A549 (cell line): ENCODE measurements at places on chromosomes 1 and 21. TPM values are rescaled to one million over a fixed set of nuclear protein-coding genes. Genes with fewer than 3 reads are reported as not detected.

DNA sequence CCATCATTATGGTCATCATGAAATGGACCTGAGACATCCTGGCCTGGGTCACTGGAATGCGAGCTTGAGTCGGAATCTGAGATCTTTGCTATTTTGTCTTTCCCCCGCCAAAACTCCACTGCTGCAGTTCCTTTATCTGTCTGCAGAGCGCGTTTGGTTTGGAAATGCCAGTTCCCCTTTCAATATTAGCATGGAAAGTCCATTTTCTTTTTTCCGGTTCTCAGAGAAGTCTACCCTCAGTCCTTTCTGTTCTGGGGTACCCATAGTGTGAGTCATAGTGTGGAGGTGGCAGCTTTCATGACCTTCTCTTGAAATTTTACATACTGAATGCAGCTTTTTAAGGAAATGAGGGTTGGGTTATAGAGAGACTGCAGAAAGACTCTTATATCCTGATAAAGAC, 14.6 kb downstream of the CACNA1E start:
- DNase-seq: no peak

GRCh38 chr1:4702932-4703331, 48.5 kb downstream of the AJAP1 start:
- no peak for DNase-seq

GRCh38 chr1:169572187-169572586, 14.1 kb downstream of the F5 start:
- DNase-seq: no peak

DNA sequence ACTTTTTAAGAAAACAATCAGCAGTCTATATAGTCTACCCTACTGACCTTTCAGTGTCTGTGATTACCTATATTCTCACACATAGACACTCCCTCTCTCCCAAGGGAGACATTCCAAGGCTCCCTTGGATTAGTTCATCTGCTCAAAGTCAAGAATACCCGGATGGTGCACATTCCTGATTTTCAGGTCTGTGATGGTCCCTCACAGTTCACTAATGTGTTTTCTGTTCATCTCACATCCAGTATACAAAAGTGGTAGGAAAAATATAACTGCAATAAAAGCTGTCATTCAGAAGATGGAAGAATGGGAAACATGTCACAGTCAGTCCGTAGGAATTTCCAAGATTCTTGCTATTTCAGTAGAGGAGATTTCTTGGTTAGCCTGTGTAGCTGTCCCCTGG, 224.1 kb upstream of the CACYBP start:
- DNase-seq: no peak

DNA sequence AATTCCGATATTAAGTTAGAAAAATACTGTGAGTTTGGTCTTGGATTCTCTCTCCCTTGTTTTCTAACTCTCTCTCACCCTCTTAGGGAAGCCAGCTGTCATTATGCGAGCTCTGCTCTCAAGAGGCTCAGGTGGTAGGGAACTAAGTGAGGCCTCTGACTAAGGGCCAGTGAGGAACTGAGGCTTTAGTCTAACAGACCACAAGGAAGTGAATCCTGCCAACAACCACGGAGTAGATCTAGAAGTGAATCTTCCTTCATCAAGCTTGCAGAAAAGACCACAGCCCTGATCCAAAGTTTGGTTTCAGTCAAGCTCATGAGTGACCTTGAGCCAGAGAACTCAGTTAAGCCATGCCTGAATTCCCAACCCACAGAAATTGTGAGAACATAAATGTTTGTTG, 180.1 kb upstream of the PRMT6 start:
- DNase-seq: no peak

GRCh38 chr1:46027788-46028573, 104.4 kb downstream of the PIK3R3 start:
- DNase-seq: no peak

DNA sequence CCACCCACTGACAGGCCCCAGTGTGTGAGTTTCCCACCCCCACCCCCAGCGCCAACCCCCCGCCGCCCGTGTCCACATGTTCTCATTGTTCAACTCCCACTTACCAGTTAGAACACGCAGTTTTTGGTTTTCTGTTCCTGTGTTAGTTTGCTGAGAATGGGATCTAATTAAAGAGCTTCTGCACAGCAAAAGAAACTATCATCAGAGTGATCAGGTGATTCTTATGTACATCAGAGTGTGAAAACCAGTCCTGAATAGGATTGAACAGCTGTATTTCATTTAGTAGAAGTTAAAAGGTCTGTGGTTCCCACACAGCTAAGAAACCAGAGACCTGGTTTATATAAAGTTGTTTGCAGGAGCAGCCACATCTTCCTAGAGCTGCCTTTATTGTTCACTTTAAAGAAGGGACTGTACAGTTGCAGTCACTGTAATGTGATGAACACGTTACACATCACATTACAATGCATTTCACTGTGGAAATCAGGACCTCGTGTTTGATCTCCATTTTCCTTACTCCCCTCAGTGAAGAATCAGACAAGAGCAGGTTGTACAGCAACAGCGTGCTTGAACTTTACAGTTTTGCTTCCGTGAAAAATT, 1.2 kb downstream of the GBP6 start:
- no peak for DNase-seq

GRCh38 chr1:12098786-12099185, 35.7 kb downstream of the TNFRSF8 start:
- no peak for DNase-seq

DNA sequence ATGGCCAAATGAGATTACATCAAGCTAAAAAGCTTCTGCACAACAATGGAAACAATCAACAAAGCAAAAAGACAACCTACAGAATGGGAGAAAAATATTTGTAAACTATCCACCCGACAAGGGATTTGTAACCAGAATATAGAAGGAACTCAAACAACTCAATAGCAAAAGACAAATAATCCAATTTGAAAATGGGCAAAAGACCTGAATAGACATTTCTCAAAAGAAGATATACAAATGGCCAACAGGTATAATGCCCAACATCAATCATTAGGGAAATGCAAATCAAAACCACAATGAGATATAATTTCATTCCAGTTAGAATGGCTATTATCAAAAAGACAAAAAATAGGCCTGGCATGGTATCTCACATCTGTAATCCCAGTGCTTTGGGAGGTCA, 140.0 kb downstream of the GLUL start:
- no peak for DNase-seq

DNA sequence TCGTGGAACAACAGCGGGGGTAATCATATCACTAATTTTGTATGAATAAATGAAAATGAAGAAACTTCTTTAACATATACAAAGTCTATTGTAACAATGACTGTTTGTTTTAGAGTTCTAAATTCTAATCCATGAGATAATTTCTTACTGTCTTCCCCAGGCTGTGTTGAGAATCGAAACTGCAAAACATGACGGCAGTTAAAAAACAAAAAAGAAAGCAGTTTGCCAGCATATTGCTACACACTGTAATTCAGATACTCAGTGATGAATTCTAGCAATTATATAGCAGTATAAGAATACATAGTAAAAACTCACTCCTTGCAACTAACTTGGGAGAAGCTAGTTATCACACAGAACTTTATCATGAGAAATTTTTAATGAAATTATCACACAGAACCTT, 22.1 kb downstream of the INSL5 start:
- DNase-seq: no peak

DNA sequence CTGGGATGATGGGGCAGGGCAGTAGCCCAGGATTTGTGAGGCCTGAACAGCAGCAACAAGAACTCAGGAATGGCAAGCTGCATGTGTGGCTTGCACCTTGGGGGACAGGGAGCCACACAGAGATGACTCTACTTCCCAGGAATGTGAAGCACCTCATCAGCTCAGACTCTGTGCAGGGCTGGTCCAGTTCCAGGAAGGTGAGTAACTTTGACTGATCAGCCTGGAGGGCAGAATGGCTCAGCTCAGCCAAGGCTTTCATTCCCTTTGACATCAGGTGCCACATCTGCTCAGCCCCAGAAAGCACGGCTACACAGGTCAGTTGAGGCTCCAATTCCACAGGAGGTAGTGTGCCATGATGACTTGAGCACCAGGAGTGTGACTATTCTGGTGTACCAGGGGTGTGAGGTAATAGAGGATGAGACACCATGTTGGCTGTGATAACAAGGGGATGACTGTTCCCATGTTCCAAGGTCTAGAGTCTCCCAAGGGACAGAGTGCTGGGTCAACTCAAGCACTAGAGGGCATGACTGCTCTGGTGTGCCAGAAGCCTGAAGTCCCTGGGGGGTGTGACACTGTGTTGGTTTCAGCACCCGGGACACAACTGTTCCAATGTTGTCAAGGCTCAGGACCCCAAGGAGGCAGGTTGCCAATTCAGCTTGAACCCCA, 625.8 kb upstream of the ADGRL2 start:
- DNase-seq: no peak

DNA sequence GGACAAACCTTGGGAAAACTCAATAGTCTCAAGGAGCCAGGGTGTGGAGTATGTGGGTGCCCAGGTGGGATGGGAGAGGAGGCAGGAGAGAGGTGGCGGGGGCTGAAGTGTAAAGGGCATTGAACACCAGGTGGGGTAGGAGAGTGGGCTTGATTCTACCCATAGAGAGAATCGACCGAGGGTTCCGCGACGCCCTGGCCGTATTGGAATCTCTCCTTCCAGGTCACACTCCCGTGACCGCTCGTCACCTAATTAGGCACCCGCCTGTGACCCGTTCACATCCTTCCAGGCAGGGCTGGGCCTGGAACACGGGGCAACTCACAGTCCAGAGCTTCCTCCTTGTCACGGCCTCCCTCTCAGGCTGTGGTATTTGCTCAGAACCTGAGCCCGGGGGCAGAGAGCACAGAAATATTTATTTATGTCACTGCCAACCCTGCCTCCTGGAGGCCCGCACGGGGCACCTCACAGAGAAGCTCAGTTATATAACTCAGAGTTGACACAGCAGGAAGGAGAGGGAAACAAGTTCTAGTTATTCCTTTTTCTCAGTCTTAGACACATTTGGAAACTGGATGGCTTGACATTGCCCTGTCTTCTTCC, 12.0 kb downstream of the NCMAP start:
- peak; percentile 36 for DNase-seq

DNA sequence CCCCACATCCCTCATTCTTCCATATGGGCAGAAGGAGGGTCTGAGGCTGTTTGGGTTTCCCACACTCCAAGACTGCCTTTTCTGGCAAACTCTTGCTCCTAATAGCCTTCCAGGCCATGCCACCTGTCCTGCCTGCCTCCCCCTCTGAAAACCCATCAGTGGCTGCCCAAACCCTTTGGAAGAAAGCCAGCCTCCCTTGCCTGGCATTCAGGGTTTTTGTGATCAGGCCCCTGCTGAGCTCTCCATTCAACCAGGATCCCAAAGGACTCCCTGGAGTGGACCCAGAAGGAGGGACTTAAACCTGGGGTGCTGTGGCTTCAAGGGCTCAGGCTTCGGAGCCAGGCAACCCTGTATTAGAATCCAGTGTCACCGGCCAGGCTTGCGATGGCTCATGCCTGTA, 4.2 kb upstream of the GUCA2A start:
- no peak for DNase-seq

DNA sequence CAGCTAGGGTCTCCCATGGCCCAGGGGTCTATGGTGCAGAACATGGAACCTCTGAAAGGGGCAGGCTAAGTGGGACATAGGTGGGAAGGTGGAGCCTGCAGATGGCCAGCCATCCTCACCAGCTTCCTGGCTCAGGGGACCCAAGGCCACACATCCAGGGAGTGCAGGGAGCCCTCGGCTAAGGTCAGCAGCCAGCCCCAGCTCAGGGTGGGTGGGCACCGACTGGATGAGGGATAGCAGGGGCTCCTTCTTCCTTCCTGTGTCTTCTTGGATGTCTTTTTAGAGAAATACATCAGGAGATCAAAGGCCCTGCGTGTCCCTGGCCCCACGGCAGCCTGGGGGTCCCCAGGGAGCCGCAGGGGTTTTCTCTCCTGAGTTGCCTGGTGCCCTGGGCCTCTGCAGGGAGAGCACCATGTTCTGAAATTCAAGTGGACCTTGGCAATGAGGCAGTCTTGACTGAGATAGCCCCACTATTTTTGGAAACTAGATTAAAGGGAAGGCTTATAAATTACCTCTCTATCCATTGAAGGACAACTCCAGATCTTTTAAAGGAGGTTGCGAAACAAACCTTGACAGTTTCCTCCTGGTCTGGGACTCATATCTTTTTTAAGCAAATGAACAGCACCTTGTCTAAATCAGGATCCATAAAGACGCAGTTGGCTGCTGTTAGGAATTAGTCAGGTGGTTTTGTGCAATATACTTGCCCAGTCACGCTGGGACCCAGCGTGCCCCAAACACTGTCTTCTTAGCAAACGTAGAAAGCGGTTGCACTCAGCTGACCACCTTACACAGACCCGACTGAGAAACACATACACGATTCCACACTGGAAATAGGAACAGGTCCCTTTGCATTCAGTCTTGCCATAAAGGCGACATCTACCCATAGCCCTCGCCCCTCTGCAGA, 242.3 kb downstream of the TOMM20 start:
- no peak for DNase-seq

- no peak for DNase-seq
Measured at GRCh38 chr1:54289712-54290233, 89.8 kb downstream of the MRPL37 start.

DNA sequence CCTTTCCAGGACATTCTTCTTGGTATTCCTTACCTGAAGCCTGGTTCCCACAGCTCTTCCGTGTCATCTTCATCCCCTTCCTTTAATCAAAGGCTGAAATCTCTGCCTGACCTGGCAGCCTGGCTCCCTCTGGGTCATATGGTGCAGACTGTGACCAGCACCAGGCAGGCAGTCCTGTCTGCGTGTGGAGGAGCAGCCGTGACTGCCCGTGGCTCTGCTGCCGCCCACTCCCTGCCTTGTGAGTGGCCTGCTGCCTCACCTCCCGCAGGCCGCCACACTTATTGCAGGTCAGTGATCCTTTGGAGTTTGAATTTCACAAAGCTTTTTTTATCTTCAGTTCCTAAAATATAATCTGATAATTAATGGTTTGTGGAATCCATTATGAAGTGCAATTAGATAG, 36.2 kb upstream of the EPHA8 start:
- no peak for DNase-seq

GRCh38 chr1:180156201-180156600, 1.5 kb downstream of the QSOX1 start:
- no peak for DNase-seq

DNA sequence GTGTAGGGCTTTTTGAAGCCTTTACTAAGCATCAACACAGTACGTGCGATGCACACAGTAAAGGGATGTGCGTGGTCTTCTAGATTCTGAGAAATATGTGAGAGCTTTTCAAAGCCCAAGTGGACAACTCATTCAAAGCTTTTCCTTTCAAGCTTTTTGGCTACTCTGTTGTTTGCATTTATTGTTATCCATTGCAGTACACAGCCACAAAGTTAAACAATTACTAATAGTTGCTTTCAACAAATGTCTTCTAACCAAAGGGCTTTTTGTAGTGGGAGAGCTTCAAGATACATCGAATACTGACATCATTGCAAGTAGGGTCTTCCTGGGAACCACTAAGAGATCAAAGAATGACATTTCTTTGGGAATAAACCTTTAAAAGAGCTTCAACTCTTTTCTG, 97.9 kb upstream of the ETV3 start:
- DNase-seq: no peak

GRCh38 chr21:38861989-38862683, 56.4 kb downstream of the ETS2 start:
- DNase-seq: no peak

- no peak for DNase-seq
Measured at GRCh38 chr1:153389973-153390879, 647 bp downstream of the S100A8 start.

The LIN28A gene
- 0.03 TPM in 1 of 3 replicates, not detected in the others for polyA plus RNA-seq

The TEDDM1 gene
- not detected in 3 replicates for polyA plus RNA-seq

The LRRC38 gene
- not detected in 3 replicates for polyA plus RNA-seq

The KCNA10 gene
- polyA plus RNA-seq: not detected in 3 replicates

The CDK11A gene
- 34.1 to 40.9 TPM (median 36.4 TPM) in 3 replicates for polyA plus RNA-seq

The TXNIP gene
- polyA plus RNA-seq: 0.05 to 0.11 TPM in 2 of 3 replicates, not detected in the other

The PPFIA4 gene
- 0.33 to 0.63 TPM (median 0.44 TPM) in 3 replicates for polyA plus RNA-seq

The FAM43B gene
- polyA plus RNA-seq: 4.1 to 7.1 TPM (median 6.9 TPM) in 3 replicates

The GLMN gene
- polyA plus RNA-seq: 9.8 to 10.9 TPM (median 10.7 TPM) in 3 replicates

The NUP210L gene
- polyA plus RNA-seq: not detected in 3 replicates

The UBE2G2 gene
- polyA plus RNA-seq: 56.9 to 63.5 TPM (median 62.7 TPM) in 3 replicates
